ENCODE measurements at places on chromosomes 3 and 15.

GRCh38 chr15:76163457-76164295 is 103.9 kb downstream of the TMEM266 start:
- DNase-seq: no peak

GRCh38 chr15:73930371-73930770 is 4.1 kb downstream of the LOXL1 start:
- DNase-seq: no peak

DNA sequence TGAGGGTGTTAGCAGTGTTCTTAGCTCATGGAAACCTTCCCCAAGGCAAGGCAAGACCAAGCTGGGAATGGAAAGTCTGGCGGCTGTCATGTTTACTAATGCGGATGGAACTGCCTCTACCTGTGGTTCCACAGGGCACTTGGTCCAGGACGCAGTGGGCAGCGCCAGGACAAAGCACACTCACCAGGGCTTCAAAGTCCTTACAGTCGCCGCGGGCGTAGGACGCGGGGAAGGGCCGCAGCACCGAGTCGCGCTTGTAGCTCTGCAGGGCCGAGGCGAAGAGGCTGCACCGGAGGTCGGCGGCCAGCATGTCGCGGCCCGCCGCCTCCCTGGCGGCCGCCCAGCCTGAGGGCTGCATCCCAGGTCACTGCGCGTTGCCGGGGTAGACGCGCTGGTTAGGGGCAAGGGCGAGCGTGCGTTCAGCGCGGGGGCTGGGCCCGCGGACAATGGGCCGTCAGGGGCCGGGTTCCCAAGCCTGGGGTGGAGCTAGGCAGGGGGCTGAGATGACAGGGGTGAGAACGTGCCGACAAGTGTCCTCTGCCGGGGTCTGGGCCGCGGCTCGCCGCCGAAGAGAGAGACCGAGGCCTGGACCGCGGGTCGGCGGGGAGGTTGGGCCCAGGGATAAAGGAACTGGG is 497 bp downstream of the PARP16 start:
- no peak for DNase-seq

- DNase-seq: no peak
Observed at GRCh38 chr15:74406992-74407705, 26.6 kb downstream of the SEMA7A start.

GRCh38 chr3:33919312-33920120 is 121.1 kb downstream of the PDCD6IP start:
- no peak for DNase-seq

DNA sequence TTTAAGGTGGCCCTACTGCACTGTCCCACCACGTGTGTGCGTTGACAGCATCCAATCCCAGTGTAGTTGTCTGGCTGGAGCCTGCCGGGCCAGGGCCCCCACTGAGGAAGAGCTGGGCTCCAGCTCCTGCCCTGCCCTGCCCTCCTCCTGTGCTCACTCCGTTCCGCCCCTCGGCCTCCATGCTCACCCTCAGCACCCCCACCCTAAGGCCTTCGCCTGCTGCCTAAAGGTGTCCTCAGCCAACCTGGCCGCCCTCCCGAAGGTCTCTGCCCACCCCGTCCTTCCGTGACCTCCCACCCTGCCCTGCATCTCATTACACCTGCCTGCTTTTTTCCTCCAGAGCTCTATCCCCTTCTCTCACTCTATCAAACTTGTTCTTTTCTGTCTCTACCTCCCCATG is 118.0 kb downstream of the TPRA1 start:
- no peak for DNase-seq

- no peak for DNase-seq
Observed at GRCh38 chr3:168262887-168263286, 167.2 kb upstream of the GOLIM4 start.

GRCh38 chr3:169564883-169565282 is 98.6 kb downstream of the MECOM start:
- no peak for DNase-seq

DNA sequence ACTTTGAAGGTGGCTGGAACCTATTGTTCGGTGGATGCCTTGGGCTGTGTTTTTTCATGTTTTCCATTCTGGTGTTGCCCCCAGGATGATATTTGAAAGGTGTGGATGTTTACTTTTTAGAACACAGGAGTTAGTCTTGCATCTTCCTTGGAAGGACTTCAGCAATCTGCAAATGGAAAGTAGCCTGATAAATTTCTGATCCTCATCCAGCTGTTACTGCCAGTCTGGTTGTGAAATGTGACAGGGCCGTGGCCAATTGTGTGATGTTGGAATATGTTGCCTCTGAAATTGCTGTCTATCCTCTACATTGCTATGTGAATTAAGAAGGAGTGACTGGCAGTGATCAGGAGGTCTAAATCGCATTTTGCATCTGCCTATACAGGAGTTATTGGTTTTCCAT is 382.5 kb upstream of the C2CD4B start:
- DNase-seq: no peak

All from stimulated activated CD8-positive, alpha-beta memory T cell treated with anti-CD3 and anti-CD28 coated beads, Interleukin-4, amount 100 ng/mL, for 1 hour (primary cell).